NCI-H187 (cell line): ENCODE measurements at places on chromosomes 7 and 10.

GRCh38 chr10:109403551-109403950 lies 519.8 kb downstream of the XPNPEP1 start:
- DNase-seq: no peak

DNA sequence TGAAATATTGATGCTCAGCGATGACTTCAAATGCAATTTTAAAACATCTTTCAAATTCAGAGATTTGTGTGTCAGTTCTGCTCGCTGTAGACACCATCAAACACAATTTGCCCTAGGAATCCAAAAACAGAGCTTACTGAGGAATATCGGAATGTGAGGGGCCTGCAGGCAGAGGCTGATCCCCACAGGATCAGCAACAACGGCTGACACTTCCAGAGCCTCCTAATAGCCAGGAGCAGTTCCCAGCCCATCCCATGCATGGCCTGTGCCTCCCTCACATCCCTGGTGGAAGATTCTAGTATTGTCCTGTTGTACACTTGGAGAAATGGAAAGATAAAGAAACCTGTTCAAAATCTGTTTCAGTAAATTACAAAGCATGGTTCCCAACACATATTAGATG lies 129.7 kb upstream of the VWC2 start:
- no peak for DNase-seq

DNA sequence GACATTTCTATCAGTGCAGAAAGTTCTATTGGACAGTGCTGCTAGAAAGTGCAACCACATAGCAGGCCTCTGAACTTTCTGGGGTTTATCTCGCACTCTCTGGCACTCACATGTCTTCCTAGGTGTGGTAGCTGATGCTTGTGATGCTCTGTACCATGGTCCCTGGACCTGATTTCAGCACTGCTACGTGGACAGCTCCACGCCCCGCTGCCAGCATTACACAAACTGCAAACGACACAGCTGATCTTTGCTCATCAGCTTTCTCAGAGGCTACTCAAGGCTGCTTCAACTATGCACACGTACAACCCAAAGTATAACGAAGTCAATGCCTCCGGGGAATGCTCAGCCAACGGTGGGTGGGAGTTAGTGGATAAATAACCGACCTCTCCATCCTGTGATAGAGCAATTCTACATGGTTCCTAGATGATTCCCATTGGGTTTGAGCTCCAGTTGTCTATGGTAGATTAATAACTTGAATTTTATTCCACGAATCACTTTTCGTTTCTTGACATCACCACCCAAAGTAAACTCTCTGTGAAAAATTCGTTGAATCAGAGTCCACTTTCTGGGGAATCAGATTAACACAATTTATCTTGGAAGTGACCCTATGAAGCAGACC lies 302.5 kb downstream of the ACTR3B start:
- DNase-seq: no peak

- DNase-seq: no peak
These were observed 61.3 kb downstream of the COL13A1 start for GRCh38 chr10:69862882-69863530.

DNA sequence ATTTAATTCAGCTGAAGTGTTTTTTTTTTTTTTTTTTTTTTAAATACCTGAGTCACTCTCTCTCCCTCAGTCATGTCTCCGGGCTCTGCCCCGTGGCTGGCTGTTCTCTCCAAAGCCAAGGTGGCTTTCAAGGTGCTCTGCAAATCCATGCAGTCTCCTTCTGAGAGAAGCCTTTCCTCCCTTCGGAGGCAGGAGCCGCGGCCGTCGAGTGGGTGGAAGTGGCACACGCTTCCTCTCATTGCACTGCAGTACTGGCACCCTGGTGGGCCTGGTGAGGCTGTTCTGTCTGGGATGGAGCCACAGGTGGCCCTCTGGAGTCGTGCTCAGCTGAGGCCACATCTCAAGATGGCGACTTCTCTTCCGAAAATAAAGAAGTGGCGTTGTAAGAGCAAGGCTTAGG lies 221.8 kb downstream of the GLRX3 start:
- DNase-seq: no peak

GRCh38 chr10:127375461-127375860 lies 173.6 kb upstream of the NPS start:
- no peak for DNase-seq

GRCh38 chr7:77982926-77983550 lies 184.5 kb downstream of the PHTF2 start:
- no peak for DNase-seq

DNA sequence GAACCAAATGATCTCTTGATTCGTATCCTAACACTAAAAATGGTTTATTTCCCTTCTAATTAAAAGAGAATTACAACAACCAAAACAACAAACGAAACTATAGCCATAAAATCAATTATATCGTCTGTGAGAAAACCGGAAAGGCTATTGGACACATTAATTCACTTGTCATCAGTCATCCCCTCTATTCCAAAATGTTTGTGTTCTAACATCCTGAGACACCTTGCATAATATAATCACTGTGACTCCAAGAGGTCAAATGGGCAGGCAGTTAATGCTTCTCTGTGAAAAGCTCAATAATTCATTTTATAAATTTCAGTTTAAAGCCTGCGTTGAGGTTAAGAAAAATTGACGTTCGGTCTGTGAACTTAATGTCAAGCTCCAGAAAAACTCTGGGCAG lies 463 bp upstream of the LRRTM3 start:
- DNase-seq: no peak

GRCh38 chr10:109689785-109690184 lies 233.5 kb downstream of the XPNPEP1 start:
- no peak for DNase-seq

GRCh38 chr7:131032786-131033185 lies 294.9 kb upstream of the MKLN1 start:
- DNase-seq: no peak

DNA sequence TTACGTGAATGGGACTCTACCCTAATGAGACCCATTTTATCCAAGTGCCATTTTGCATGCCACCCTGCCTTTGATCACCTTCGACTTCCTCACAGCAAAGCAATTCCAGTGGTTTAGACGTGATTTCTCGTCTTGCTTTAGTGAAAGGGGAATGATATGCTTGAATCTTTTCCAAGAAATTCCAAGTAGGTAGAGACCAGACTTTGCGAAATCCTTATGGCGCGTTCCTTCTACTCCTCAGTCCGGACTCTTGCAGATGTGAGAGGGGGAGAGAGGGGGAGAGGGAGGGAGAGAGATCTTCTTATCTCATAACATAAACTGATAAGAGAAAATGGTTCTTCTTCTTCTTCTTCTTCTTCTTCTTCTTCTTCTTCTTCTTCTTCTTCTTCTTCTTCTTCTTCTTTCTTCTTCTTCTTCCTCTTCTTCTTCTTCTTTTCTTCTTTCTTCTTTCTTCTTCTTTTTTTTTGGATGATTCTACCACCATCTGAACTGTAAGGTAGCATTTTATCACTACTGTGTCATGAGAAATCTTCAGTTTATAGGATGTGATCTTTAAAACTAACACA lies 883 bp downstream of the SPAG6 start:
- no peak for DNase-seq

DNA sequence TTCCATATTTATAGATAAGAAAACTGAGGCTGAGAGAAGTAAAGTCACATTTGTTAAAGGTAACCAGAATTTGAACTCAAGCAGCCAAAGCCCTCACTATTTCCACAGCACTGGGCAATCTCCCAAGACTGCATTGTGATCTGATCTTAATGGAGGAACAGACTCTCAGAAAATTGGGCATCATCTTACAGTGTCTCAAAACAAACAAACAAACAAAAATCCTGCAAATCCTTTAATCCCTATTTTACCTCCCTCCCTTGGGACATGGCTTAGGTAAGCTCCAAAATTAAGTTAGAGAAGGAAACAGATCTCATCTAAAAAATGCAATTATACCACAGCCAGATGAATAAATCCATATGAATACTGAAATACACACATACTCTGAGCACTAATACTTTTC lies 57.5 kb downstream of the FHIP2A start:
- no peak for DNase-seq

- no peak for DNase-seq
These were observed 101.9 kb upstream of the NPS start for GRCh38 chr10:127447197-127447596.

DNA sequence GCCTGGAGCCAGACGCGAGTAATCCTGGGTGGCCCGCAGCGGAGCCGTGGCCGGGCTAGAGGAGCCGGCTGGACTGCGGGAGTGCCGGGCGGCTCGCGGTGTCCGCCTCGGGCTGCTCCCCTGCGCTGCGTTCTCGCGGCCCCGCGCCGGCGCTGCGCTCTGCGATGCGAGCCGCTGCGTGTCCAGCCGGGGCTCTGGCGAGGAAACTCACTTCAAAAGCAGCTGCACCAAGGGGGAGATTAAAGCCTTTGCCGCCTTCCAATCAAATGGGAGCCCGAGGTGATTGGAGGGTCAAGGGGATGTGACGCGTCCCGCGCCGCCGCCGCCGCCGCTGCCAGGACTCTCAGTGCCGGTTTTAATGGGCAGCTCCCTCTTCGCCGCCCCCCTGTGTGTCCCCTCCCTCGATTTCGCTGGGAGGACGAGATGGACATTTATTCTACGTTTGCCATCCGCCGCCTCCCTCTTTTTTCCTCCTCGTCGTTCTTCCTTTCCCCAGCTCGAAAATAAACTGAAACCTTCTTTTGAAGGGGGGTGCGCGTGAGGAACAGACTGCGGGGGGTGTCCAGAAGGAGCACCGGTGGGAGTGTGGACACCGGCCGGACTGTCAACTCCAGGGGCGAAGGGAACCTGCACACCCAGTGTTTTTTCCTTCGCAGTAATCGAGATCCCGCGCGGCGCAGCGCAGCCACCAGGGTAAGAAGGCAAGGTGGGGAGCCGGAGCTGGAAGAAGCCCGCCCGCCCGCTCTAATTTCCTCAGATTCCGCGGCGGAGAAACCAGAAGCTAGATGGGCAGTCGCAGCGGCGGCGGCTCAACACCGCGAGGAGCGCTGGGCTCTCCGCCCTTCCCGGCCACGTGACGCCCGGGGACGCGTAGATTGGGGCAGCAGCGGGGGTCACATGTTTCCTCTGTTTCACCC lies at the start of gene ZNF503:
Gene ZNF503, minus strand, starts transcription at position 196 of the 917 bp plus-strand sequence. CDS start 345 bp downstream, outside the sequence.
- peak; percentile 89 for DNase-seq
